B cell (primary cell): ENCODE measurements at places on chromosomes 2 and 18. TPM values are rescaled to one million over a fixed set of nuclear protein-coding genes. Genes with fewer than 3 reads are reported as not detected.

DNA sequence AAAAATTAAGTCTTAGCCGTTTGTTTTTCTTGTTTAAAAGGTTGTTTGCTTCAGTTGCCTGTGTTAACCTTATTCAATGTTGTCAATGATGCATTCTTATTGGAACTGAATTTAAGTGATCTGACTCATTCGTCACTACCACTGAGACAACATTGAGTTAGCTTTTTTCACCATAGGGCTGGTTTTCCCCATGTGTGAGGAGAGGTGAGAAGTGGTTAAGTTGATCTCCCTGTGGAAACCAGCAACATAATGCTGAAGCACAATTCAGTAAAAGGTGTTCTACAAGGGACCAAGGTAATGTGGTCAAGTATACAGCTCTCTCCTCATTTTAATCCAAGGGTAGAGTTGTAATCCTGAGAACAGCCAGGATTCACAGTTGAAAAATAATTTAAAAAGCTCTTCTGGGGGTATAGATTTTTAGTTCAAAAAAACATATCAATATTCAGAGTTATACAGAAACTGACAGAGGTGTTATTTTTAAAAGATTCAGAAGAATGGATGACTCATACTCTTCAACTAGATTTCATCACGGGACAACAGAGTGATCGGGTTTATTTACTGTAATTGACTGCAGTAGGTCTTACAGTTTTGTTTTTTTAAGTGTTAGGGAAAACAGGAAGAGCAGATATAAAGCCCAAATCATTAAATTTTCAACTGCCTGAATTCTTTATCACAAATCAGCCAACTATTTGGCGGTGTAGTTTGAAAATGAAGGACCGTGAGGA lies 12.6 kb downstream of the NOP58 start:
- no peaks in the 10 kb centered on the region for H3K27me3 ChIP-seq
- H3K4me1 ChIP-seq, result no peaks in the 10 kb centered on the region
- H3K4me3 ChIP-seq, result no peak overlapping the region
- H3K36me3 ChIP-seq, result peaks cover 63% of the 10 kb centered on the region
- no peak for DNase-seq
- H3K27ac ChIP-seq, result no peak overlapping the region

PIK3C3 gene
- total RNA-seq, result 87.9 and 89.4 TPM in 2 replicates

RGPD8 gene
- 28.1 and 31.2 TPM in 2 replicates for total RNA-seq

PDE1A gene
- total RNA-seq, result not detected in 2 replicates

C2orf72 gene
- not detected in 2 replicates for total RNA-seq

RAB17 gene
- total RNA-seq, result not detected in 2 replicates

KATNAL2 gene
- 1.8 and 3.1 TPM in 2 replicates for total RNA-seq

GRCh38 chr18:159037-159652 lies 788 bp downstream of the USP14 start:
- peak overlapping the region; percentile 51 for H3K4me3 ChIP-seq
- H3K4me1 ChIP-seq, result peaks cover 10% of the 10 kb centered on the region
- DNase-seq, result no peak
- H3K27ac ChIP-seq, result peak overlapping the region; percentile 54

CCDC74B gene
- 0.95 and 1.4 TPM in 2 replicates for total RNA-seq

GRCh38 chr18:79765491-79766245 lies 32.1 kb upstream of the KCNG2 start:
- no peaks in the 10 kb centered on the region for H3K4me1 ChIP-seq
- no peaks in the 10 kb centered on the region for H3K27me3 ChIP-seq
- no peak for DNase-seq
- H3K27ac ChIP-seq, result no peak overlapping the region
- H3K36me3 ChIP-seq, result no peaks in the 10 kb centered on the region

GRCh38 chr2:20015482-20016083 lies 3.1 kb upstream of the MATN3 start:
- no peaks in the 10 kb centered on the region for H3K36me3 ChIP-seq
- peak; percentile 63 for DNase-seq
- peaks cover 11% of the 10 kb centered on the region for H3K4me1 ChIP-seq
- no peak overlapping the region for H3K27ac ChIP-seq
- H3K4me3 ChIP-seq, result no peak overlapping the region
- peaks cover 30% of the 10 kb centered on the region for H3K27me3 ChIP-seq

DNA sequence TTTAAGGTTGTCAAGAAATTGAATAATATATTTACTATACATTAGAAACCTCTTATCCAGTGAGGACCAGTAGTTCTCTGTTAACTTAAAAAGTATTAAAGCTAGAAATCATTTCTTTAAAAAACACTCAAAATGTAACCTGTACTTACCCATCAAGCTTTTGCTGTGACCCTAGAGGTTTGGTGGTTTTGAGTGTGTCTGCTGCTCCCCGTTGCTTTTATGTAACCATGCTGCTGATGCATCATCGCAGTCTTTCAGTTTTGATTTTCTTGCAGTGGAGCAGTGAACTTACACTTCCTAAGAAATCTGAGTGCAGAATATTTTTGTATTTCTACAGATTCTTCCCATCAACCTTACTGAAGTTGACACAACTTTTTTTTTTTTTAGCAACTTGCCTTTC lies 34.2 kb downstream of the MRPS9 start:
- H3K4me3 ChIP-seq, result no peak overlapping the region
- DNase-seq, result no peak
- H3K27me3 ChIP-seq, result no peaks in the 10 kb centered on the region
- H3K36me3 ChIP-seq, result no peaks in the 10 kb centered on the region
- H3K27ac ChIP-seq, result no peak overlapping the region
- no peaks in the 10 kb centered on the region for H3K4me1 ChIP-seq

- H3K4me3 ChIP-seq, result no peak overlapping the region
- no peaks in the 10 kb centered on the region for H3K27me3 ChIP-seq
- H3K4me1 ChIP-seq, result no peaks in the 10 kb centered on the region
These were observed 186.4 kb upstream of the COL3A1 start for GRCh38 chr2:188787658-188788240.

GRCh38 chr2:44833171-44834069 lies 108.1 kb upstream of the SIX3 start:
- H3K27me3 ChIP-seq, result peaks cover 3% of the 10 kb centered on the region
- no peaks in the 10 kb centered on the region for H3K4me1 ChIP-seq
- no peak overlapping the region for H3K27ac ChIP-seq
- H3K4me3 ChIP-seq, result no peak overlapping the region
- H3K36me3 ChIP-seq, result no peaks in the 10 kb centered on the region

SEMA4F gene
- total RNA-seq, result 18.9 and 19.3 TPM in 2 replicates
